ENCODE measurements at places on chromosomes 3 and 15. TPM values are rescaled to one million over a fixed set of nuclear protein-coding genes. Genes with fewer than 3 reads are reported as not detected.

Gene DLEC1
- total RNA-seq = not detected

Gene RTP1
- total RNA-seq = not detected

Gene MYRIP
- not detected for total RNA-seq

Gene WDR93
- not detected for total RNA-seq

Gene EFCC1
- total RNA-seq = under 0.01 TPM

Gene NR1I2
- not detected for total RNA-seq
